Endodermal cell (in vitro differentiated cells): ENCODE measurements at places on chromosomes 5 and 9.

- H3K4me3 ChIP-seq, result no peak overlapping the region
- H3K27ac ChIP-seq, result no peak overlapping the region
- H3K27me3 ChIP-seq, result no peaks in the 10 kb centered on the region
- DNase-seq, result peak; percentile 73
- peaks cover 4% of the 10 kb centered on the region for H3K4me1 ChIP-seq
- peaks cover 8% of the 10 kb centered on the region for H3K36me3 ChIP-seq
Measured at GRCh38 chr5:16061163-16061562, 118.4 kb downstream of the MARCHF11 start.

DNA sequence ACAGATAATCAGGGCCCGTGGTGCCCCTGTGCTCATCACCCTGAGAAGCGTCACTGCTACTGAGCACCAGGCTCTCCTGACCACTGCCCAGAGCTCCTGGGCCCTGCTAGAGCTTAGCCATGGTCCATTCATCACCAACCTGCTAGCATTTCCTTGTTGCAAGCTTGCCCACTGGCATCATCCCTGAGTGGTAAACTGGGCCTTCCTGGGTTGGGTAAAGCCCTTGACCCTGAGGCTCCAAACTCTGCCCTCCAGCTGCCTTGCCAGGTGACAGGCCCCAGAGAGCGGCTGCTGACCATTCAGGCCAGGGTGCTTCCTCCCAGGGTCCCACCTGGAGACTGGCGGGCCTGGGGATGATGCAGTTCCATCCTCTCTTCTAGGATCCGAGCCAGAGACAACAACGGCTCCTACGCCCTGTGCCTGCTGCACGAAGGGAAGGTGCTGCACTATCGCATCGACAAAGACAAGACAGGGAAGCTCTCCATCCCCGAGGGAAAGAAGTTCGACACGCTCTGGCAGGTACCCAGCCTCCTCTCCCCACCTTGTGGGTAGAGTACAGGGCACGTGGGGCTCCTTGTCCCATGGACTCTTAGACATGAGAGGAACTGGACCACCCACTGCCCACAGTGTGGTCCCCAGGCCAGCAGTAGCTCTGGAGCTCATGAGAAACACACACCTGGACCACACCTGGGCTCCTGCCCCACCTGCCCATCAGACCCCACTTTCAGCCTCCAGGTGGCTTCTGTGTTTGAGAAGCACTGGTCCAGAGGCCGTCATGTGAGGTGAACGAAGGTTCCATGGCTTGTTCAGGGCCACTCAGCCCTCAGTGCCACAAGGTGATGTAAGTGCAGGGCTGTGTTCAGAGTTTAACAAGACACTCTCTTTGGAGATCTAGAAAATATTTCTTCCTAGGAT, 60.5 kb downstream of the SYK start:
- no peak for DNase-seq
- no peaks in the 10 kb centered on the region for H3K4me1 ChIP-seq
- H3K27ac ChIP-seq, result no peak overlapping the region
- no peaks in the 10 kb centered on the region for H3K27me3 ChIP-seq
- H3K36me3 ChIP-seq, result no peaks in the 10 kb centered on the region

GRCh38 chr5:61910771-61911170, 395.2 kb upstream of the KIF2A start:
- H3K27ac ChIP-seq, result no peak overlapping the region
- H3K27me3 ChIP-seq, result no peaks in the 10 kb centered on the region
- H3K4me1 ChIP-seq, result peaks cover 3% of the 10 kb centered on the region
- no peak for DNase-seq

GRCh38 chr9:30943446-30944224, 1440.8 kb upstream of the ACO1 start:
- no peaks in the 10 kb centered on the region for H3K27me3 ChIP-seq
- H3K36me3 ChIP-seq, result no peaks in the 10 kb centered on the region
- no peak overlapping the region for H3K27ac ChIP-seq
- DNase-seq, result no peak
- no peak overlapping the region for H3K4me3 ChIP-seq

DNA sequence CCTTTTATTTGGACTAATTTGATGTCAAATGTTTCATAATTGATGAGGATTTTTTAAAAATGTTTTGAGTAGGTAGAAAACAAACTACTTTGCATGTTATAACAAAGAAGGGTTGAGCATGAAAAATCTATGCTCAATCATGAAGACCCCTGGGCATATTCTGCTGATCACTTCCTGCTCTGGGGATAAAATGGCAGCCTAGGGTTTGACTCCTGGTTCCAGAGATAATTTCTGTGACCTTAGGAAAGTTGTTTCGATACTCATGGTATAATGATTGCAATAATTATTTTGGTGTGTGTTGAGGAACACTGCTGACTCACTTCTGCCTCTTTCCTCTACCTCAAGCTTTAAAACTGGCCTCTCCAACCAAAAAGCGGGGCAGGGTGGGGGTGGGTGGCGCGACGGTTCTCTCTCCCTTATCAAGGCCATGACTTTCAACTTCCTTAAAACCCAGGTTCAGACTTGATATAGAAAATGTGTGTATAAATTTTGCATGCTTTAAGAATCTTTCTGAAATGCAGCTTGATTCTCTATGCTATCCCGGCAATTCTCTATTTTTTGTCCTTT, 6.0 kb upstream of the PIP5K1B start:
- no peaks in the 10 kb centered on the region for H3K36me3 ChIP-seq
- H3K27ac ChIP-seq, result no peak overlapping the region
- no peak for DNase-seq
- H3K4me3 ChIP-seq, result no peak overlapping the region
- H3K4me1 ChIP-seq, result peaks cover 2% of the 10 kb centered on the region
- peaks cover 88% of the 10 kb centered on the region for H3K27me3 ChIP-seq

GRCh38 chr5:76143884-76144283, 60.7 kb downstream of the SV2C start:
- H3K27ac ChIP-seq, result no peak overlapping the region
- H3K36me3 ChIP-seq, result no peaks in the 10 kb centered on the region
- no peaks in the 10 kb centered on the region for H3K4me1 ChIP-seq
- no peak for DNase-seq

- peaks cover 60% of the 10 kb centered on the region for H3K36me3 ChIP-seq
- no peak overlapping the region for H3K4me3 ChIP-seq
- H3K27ac ChIP-seq, result no peak overlapping the region
- no peaks in the 10 kb centered on the region for H3K27me3 ChIP-seq
- peaks cover 22% of the 10 kb centered on the region for H3K4me1 ChIP-seq
Measured at GRCh38 chr5:38547257-38547656, 9.2 kb downstream of the LIFR start.

DNA sequence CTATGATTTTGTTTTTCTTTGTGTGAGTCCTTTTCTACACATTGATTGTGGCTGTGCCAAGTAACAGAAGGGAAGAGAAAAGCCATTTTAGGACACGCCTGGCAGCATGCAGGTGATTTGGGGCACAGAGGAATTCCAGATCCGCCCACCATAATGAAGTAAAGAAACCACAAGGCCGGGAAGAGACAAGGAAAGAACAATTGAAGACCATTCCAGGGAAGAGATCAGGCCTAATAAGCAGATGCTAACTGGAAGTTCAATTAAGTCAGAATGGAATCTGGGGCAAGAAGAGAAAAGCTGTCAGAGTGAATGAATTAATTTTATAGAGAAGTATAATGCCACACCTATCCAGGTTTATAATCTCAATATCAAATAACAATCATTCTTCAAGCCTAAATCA, 110.2 kb upstream of the ISL1 start:
- no peaks in the 10 kb centered on the region for H3K27me3 ChIP-seq
- H3K27ac ChIP-seq, result no peak overlapping the region
- no peak overlapping the region for H3K4me3 ChIP-seq
- no peaks in the 10 kb centered on the region for H3K4me1 ChIP-seq
- no peak for DNase-seq

GRCh38 chr9:75041041-75041440, 12.9 kb upstream of the CARNMT1 start:
- H3K27ac ChIP-seq, result no peak overlapping the region
- H3K36me3 ChIP-seq, result no peaks in the 10 kb centered on the region
- H3K4me3 ChIP-seq, result no peak overlapping the region
- DNase-seq, result no peak
- H3K4me1 ChIP-seq, result no peaks in the 10 kb centered on the region
